ENCODE measurements at places on chromosomes 16 and 17.

DNA sequence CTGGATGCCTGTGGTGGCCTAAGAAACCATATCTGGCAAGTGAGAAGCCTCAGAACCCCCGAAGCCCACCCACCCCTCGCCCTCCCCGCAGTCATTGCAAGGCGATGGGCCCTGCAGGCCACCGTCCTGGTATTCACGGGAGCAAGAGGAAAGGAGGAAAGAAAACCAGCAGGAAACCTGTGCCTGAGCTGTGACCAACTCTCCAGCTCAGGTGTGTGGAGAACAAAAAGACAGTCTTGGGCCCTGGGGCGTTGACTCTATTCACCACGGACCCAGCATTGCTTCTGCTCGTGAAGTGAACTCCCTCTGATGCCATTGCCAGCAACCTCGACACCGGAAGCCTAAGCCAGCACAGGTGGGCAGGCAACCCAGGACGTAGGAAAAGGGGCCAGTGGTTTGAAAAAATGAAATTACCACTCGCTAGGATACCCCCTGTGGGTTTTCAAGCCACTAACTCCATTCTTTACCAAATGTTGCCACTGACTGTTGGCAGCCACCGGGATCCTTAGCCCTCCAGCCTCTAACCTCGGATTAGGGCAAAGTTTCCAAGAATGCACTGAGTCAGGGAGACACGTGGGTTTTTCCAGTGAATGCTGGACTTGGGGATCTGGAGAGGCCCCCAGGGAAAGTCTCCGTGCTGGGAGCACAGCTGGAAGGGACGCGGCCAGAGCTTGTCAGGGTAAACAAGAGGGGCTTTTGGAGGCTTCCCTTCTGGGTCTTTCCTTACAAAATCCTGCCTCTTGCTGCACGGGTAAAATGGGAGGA, 25.1 kb downstream of the FA2H start:
- no peak for DNase-seq

- no peak for DNase-seq
Measured at GRCh38 chr16:80197741-80198201, 343.0 kb upstream of the DYNLRB2 start.

- DNase-seq: no peak
Measured at GRCh38 chr17:5770441-5771270, 186.3 kb upstream of the NLRP1 start.

- peak; percentile 44 for DNase-seq
Measured at GRCh38 chr17:17783825-17784656, 52.7 kb downstream of the SREBF1 start.

DNA sequence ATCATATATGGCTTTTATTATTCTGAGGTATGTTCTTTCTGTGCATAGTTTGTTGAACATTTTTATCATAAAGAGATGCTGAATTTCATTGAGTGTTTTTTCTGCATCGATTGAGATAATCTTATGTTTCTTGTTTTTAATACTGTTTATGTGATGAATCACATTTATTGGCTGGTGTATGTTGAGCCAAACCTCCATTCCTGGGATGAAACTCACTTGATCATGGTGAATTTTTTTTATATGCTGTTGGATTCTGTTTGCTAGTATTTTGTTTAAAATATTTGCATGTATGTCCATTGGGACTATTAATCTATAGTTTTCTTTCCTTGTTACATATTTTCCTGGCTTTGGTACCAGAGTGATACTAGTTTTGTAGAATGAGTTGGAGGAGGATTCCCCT, 500.2 kb downstream of the CDH11 start:
- DNase-seq: no peak

DNA sequence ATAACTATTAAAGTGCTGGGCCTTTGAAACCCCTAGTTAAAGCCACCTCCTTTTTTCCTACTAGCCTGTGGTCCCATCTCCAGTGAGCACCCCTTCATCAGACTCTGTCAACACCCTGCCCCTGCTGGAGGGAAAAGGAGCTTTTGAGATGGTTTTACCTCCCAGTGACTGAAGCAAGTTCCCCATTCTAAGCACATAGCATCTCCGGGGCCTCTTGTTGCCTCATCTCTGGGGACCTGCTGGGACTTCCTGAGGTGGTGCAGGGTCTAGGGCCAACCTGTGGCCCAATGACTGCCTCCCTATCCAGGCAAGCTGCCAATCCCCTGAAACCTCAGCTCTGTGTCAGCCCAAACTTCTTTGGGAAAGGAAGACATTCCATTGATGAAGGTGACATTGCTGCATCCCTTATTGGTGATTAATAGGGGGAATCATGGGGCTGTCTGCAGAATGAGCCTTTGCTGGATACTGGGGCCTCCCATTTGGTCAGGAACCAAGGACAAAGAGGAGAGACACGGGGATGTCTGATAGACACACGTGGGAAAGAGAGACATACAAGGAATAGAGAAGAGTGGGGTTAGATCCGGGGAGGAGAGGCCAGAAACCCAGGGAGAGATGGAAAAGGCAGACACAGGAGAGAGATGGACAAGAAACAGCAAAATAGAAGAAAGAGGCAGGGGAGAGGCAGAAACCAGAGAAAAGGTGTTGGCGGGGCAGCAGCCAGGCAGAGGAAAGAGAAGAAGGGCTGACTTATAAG, 2.4 kb downstream of the C1QL1 start:
- DNase-seq: no peak

DNA sequence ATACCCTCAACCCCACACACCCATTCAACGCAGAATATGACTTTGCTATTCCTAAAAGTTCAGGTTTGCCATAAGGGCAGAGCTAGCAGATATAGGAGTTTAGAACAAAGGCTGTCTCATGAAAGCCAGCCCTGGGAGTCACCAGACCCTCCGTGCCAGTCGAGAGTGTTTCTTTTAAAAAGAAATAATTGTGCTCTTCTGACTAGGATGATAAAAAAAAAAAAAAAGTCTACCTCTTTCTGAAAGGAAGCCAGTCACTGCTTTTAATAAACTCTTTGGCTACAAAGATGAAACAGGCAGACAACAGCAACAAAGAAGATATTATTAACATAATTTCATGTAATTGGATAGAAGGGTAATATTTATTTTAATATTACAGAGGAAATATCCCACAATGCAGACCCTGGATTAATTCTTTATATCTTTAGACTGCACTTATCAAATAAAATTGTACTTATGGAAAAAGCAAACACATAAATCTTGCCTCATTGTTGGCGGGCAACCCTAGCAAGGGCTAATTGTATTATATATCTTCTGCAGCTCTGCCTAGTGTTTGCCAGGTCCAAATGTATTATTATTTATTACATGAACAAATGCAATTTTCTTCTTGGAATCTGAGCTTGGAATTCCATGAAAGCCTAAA, 277.5 kb upstream of the DYNLRB2 start:
- no peak for DNase-seq

DNA sequence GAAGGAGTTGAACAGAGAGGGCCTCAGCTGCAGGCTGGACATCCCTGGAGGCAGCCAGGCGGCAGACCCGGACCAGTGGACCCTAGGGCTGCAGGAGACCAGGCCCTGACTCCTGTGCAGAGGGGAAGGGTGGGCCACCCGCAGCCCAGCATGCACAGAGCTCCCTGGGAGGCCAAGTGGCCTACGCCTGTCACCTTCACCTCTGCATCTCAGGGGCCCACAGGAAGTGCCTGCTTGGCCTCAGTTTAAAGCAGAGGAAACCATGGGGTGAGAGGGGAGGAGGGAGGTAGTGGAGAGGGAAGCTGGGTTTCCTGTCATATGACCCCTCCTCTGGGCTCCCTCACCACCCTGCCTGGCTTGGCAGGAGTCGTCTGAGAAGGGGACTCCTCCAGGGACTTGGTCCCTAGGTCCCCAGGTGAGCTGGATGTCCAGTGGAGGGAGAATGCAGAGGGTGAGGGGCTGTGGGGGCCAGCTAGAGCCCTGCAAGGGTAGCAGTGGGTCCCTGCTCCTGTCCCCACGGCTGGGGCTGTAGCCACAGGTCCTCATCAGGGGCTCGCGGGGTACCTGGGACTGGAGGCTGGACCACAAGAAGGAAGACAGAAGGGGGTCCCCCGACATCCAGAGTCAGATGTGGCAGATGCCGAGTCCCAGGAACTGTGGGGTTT, at the start of gene TMC8:
TMC8 (plus strand) TSS at position 335 of the 665 bp plus-strand sequence. CDS start 818 bp downstream, outside the sequence.
- no peak for DNase-seq

- no peak for DNase-seq
Measured at GRCh38 chr16:74034862-74035261, 261.8 kb upstream of the PSMD7 start.

GRCh38 chr16:85350973-85351372, 238.7 kb upstream of the CIBAR2 start:
- peak; percentile 25 for DNase-seq

DNA sequence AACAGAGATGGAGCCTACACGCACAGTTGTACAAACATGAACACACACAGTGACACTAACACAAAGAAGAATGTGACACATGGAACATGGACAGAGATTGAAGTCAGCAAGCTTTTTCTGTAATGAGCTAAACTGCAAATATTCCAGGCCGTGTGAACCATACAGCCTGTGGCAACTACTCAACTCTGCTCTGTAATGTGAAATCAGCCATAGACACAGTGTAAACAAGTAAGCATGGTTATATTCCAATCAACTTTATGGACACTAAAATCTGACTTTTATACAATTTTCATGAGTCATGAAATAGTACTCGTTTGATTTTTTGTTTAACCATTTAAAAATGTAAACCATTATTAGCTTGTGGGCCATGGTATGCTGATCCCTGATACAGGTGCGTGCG, 120.2 kb downstream of the SMG6 start:
- no peak for DNase-seq

DNA sequence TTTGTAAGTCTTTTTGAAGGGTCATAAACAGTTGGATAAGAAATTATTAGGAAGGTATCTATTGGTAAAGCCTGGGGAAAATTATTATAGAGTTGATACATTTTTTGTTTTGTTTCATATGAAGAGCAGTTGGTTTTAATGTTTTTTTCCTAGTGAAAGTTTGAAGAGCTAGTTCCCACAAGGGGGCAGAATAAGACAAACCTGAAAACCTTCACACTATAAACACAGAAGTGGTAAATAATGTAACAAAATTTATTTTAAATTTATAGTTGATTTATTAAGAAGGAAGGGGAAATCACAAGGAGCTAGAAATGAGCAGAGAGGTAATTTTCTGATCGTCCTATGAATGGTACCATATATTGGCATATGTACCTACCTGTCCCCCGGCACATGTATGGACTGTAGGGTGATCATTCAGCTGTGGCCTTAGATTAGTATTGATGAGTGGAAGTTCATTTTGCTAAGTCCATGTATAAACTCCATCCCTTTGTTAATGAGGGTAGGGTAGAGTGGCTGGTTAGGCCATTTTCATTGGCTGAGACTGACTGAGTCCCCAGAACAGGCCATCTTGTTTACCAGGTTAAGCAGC, 116.3 kb downstream of the TANC2 start:
- no peak for DNase-seq

DNA sequence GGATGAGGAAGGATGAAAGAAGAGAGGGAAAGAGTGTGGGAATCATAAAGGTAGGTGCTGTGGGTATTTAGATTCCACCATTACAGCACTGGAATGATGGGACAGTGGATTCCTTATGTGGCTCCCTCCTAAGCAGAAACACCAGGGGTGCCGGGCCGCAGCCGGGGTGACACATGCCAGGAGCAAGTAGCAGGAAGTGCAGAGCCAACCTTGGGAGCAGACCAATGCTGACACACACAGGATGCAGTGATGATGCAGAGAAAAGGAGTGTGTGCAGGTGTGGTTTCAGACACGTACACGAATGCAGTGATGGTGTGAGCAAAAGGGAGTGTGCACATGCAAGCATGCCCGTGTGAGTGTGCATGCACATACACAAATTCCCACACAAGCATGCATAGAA, 338.0 kb downstream of the SLC39A11 start:
- no peak for DNase-seq

DNA sequence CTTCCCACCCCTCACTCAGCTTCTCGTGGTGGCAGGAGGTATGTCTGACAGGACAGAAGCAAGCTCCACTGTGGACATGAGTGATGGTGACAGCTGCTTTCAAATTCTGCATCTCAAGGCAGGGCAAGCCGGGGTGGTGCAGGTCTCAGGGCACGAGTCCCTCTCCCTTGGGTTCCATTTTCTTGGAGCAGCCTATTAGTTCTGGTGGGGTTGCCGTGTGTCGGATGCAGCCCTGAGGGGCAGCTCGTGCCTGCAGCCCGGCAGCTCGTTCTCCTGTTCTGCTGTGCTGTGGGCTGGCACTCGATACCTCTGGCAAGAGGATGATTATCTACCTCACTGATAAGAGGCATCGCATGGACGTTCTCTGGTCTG, 16.5 kb upstream of the CLEC18C start:
- no peak for DNase-seq

All from NCI-H187 (cell line).